Right cardiac atrium (tissue), 5 donors: ENCODE measurements at places on chromosomes 7 and 10. TPM values are rescaled to one million over a fixed set of nuclear protein-coding genes. Genes with fewer than 3 reads are reported as not detected.

The CLDN12 gene
- 46.1 TPM for total RNA-seq

The UNCX gene
- total RNA-seq, result not detected

The C10orf67 gene
- 0.66 TPM for total RNA-seq

The TSPAN14 gene
- 44.1 TPM for total RNA-seq

The RABGEF1 gene
- 11.4 TPM for total RNA-seq

The EGR2 gene
- total RNA-seq, result 1.4 TPM

The WAPL gene
- 26.7 TPM for total RNA-seq

The TYSND1 gene
- total RNA-seq, result 4.3 TPM

The CCDC146 gene
- total RNA-seq, result 7.5 TPM

- DNase-seq, result no peak
These were observed 34.3 kb upstream of the NPVF start for GRCh38 chr7:25262586-25262985.

GRCh38 chr7:31646942-31647341, 40.1 kb upstream of the PPP1R17 start:
- no peak for DNase-seq

GRCh38 chr10:44424957-44425356, 40.1 kb upstream of the CXCL12 start:
- no peak for DNase-seq

DNA sequence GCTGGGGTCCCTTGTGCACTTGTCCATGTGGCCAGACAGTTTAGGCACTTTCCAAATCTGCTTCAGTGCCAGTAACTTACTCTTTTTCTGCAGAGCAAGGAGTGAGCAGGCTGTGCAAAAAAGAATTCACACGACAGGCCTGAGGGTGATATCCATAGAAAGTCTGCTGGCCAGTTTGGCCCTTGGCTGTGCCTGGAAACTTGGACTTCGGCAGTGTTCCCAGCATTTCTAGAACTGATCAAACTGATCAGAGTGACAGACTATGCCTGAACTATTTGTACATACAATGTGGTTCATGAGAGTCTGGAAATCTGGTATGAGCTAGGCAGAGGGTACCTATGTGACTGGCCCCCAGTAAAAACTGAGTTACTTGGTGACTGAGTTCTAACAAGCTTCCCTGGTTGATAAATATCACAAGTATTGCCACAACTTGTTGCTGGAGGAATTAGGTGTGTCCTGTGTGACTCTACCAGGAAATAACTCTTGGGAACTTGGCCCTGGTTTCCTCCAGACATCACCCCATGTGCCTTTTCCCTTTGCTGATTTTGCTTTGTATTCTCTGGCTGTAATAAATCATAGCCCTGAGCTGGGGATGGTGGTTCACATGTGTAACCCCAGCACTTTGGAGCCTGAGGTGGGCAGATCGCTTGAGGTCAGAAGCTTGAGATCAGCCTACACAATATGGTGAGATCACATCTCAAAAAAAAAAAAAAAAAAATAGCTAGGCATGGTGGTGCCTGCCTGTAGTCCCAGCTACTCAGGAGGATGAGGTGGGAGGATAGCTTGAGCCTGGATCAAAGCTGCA, 3.3 kb upstream of the DENND10 start:
- DNase-seq, result no peak

DNA sequence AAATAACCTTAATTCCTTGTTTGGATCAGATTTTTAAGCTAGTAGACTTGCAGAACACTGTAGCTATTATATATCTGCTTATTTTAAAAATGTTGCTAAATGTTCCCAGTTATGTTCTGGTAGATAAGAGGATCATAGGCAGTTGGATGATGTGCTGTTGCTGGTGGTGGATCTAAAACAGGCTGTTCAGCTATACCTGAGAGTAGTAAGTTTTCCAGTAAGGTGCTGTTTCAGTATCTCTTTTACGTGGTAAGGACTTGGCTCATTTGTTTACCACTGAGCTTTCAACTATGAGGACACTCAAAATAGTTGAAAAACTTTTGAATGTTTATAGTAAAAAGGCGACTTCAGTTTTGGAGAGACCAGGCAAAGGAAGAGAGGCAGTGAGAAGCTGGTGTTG, 180.9 kb downstream of the CDK14 start:
- DNase-seq, result no peak

DNA sequence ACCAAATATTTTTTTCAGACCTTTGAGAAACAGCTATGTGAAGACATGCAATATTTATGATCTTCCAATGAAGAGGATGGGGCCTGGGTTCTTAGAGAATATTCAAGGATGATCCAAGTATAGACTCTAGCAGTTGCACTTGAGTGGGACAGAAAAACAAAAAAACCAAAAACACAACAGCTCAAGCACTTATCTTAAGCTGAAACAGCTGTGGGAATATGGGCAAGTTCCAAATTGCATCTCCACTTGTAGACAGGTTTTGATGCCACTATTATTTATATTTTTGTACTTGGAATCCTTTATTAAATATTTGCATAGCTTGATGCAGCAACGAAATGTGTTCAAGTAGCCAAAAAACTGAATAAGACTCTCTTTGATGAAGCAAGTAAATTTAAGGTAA, 2.2 kb upstream of the PDK4 start:
- no peak for DNase-seq

- DNase-seq, result no peak
These were observed 104.5 kb upstream of the INSYN2A start for GRCh38 chr10:127300868-127301321.

DNA sequence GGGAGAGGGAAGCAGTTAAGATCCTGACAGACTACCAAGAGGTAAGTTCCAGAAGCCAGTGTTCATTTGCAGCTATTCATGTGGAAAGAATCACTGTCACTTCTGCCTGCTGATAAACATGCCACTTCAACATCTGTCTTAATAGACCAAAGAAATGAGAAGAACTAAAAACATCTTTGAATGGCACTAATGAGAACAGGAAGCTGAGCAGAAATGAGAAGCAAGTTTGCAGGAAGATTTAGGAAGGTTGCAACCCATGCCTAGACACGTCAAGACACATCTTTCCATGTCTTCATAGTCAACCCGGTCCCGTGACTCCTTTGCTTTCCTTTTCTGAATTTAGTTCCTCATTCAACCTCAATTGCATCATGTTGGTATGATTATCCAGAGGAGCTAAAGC, 180.0 kb downstream of the PDE1C start:
- no peak for DNase-seq

DNA sequence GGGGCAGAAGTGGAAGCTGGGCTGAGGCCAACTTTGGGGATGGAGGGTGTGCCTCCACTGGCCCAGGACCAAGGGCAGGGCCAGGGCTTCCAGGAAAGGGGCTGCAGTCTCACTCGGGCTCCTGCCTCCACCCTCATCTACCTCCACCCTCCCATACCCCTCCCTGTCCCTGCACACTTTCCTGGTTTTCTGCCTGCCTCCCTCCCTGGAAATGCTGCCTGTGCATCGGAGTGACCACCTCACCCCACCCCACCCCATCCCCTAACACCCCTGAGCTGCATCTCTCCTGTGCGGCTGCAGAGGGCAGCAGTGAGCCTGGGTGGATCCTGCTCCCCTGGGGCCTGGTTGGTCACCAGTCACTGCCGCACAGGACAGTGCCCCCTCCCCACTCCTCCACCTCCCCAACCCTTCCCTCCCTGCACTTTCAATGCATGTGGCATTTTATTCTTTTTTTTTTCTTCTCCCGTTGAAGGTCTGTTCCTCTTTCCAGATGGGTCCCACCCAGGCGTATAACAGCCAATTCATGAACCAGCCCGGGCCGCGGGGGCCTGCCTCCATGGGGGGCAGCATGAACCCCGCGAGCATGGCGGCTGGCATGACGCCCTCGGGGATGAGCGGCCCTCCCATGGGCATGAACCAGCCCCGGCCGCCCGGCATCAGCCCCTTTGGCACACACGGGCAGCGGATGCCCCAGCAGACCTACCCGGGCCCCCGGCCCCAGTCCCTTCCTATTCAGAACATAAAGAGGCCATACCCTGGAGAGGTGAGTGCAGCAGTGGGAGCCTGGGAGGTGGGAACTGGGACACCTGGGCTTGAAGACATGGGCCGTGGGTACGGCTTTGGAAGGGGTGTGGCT, 54.1 kb upstream of the PPIF start:
- peak; percentile 75 for DNase-seq

- no peak for DNase-seq
These were observed 552.1 kb downstream of the PARD3 start for GRCh38 chr10:34262985-34263384.

GRCh38 chr7:148253629-148254028, 336.9 kb upstream of the C7orf33 start:
- DNase-seq, result no peak

- DNase-seq, result no peak
These were observed 42.5 kb downstream of the STEAP1B start for GRCh38 chr7:22457471-22457870.

DNA sequence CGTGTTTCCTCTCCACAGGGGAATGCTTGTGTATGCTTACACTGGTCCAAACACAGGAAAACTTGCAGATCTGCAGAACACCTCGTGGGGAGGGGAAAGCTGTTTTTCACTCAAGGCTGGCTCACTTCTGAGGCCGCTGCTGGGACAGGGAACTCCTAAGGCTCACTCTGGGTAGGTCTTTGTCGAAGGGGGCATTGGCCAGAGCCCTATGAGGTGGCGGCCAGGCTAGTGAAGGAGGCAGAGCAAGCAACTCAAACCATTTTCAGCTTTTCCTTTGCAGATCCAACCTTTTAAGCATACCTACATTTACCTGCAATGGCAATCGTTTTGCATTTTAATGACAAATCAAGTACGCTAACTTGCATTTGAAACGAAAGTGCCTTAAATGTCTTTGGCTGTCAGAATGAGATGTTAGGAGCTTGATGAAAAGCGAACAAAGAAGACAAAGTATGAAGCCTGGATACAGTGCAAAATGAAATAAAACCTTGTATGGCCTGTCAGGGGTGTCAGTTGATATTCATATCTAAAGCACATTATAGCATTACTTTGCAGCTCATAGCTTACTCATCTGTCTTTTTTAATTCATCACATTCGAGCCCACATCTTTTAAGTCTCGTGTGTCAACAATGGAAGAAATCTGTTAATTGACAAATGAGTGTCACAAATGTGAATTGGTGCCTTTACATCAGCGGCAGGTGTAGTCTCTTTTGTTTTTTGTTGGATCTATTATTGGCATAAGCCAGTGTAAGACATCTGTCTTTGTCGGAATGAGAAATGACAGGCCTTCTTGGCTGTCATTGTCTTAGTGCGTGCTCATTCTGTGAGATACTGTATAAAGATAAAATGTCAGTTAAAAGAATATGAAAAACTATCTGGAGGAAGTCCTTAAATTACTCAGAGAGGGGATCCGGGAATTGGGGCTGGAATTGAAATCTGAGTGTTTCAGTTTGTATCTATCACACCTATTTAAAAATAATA, 30.5 kb downstream of the LRMDA start:
- DNase-seq, result no peak

GRCh38 chr7:105661625-105662024, 80.3 kb upstream of the EFCAB10 start:
- no peak for DNase-seq

GRCh38 chr10:34584164-34584563, 230.9 kb downstream of the PARD3 start:
- DNase-seq, result no peak
